ENCODE measurements at places on chromosomes 7 and 10. TPM values are rescaled to one million over a fixed set of nuclear protein-coding genes. Genes with fewer than 3 reads are reported as not detected.

SORCS1 gene
- 0.01 TPM for polyA plus RNA-seq

LRRC18 gene
- polyA plus RNA-seq, result not detected

DNA sequence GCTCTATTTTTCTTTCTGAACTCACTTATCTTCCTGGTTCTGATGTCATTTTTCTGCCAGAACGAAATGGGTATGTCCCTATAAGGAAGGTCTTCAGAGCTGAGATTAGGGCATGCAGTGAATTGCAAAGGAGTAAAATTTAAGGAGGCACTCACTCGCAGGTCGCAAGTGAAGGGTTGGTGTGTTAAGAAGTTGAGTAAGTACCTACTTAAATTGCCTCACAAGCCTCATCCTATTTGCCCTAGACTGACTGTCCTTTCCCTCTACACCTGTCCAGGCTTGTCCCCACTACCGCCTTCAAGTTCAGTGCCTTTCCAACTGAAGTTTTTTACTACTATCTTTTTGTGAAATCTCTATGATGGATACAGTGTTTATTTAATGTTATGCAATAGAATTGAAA, 191.5 kb downstream of the AHR start:
- no peak for DNase-seq

- DNase-seq, result no peak
Measured at GRCh38 chr7:7114575-7115291, 67.6 kb upstream of the C1GALT1 start.

DNA sequence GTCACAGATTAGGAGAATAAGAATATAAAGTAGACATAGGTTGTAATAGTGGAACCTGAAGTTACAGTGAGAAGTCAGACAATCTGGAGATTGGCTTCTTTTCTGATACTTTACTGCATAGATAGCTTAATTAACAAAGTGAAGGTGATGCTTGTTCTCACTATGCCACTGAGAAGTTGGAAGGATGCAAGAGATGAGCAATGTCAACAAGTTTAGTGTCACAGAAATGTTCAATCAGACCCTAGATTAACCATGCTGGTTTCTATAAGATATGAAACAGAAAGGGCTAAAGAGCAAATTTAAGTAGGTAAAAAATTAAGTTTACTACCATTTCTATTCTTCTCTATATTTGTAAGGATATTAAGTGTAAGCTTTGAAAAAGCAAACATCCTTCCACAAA, 838.6 kb upstream of the SORCS1 start:
- no peak for DNase-seq

- no peak for DNase-seq
Measured at GRCh38 chr10:68957654-68958053, 1.7 kb downstream of the DDX21 start.

All from BJ (cell line).